ENCODE measurements at places on chromosomes 7 and 10. TPM values are rescaled to one million over a fixed set of nuclear protein-coding genes. Genes with fewer than 3 reads are reported as not detected.

The TMEM196 gene
- 0.12 TPM for total RNA-seq

The TPK1 gene
- total RNA-seq: 12.6 TPM

The PRLHR gene
- 0.12 TPM for total RNA-seq

The ARMC3 gene
- 39.2 TPM for total RNA-seq

The AGAP9 gene
- 29.8 TPM for total RNA-seq

The IFIT1B gene
- total RNA-seq: not detected

The KCND2 gene
- total RNA-seq: 6.1 TPM

GRCh38 chr7:85078181-85078580 is 108.7 kb downstream of the SEMA3D start:
- peaks cover 3% of the 10 kb centered on the region for H3K4me1 ChIP-seq
- no peak overlapping the region for H3K27ac ChIP-seq
- no peaks in the 10 kb centered on the region for H3K27me3 ChIP-seq
- H3K36me3 ChIP-seq: no peaks in the 10 kb centered on the region

- DNase-seq: no peak
- H3K36me3 ChIP-seq: no peaks in the 10 kb centered on the region
- H3K27me3 ChIP-seq: no peaks in the 10 kb centered on the region
- no peaks in the 10 kb centered on the region for H3K4me1 ChIP-seq
- H3K4me3 ChIP-seq: no peak overlapping the region
Measured at GRCh38 chr7:20738518-20739481, 47.9 kb downstream of the SP8 start.

GRCh38 chr7:94003446-94004023 is 620 bp downstream of the BET1 start:
- H3K36me3 ChIP-seq: no peaks in the 10 kb centered on the region
- peak overlapping the region; percentile 81 for H3K4me3 ChIP-seq
- H3K4me1 ChIP-seq: peaks cover 8% of the 10 kb centered on the region
- H3K27me3 ChIP-seq: no peaks in the 10 kb centered on the region
- no peak for DNase-seq

DNA sequence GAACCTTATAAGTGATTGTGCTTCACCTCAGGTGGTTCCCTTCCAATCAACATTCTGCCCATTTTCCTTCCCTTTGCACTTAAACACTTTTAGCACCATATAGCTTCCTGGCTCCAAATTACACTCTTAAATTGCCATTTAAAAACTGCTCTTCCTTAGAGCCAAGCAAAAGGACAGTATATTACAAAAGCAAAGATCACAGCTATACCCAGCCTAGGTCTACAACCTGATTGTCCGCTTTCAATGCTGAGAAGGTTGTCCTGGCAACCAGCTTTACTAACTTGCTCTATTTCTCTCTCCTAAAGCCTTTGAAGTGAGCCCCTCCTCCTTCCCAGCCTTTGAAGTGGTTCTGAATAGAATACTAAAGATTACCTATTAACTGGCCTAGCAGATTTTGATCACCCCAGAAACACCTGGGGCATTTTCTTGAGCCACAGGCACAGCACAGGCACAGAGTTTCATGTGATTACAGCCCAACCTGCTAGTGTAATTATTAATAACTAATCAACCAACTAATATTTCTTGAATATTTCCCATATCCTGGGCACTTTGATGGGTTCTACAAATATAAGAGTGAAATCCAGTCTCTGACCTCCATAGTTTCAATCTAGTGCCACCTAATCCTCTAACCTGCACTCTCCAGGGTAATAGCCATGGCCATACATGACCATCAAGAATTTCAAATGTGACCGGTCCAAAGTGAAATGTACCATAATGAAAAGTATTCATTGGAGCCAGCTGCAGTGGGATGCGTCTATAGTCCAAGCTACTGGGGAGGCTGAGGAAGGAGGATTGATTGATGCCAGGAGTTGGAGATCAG is 63.6 kb upstream of the TRIM24 start:
- no peak overlapping the region for H3K4me3 ChIP-seq
- H3K36me3 ChIP-seq: no peaks in the 10 kb centered on the region
- DNase-seq: no peak
- H3K27ac ChIP-seq: no peak overlapping the region
- no peaks in the 10 kb centered on the region for H3K4me1 ChIP-seq

DNA sequence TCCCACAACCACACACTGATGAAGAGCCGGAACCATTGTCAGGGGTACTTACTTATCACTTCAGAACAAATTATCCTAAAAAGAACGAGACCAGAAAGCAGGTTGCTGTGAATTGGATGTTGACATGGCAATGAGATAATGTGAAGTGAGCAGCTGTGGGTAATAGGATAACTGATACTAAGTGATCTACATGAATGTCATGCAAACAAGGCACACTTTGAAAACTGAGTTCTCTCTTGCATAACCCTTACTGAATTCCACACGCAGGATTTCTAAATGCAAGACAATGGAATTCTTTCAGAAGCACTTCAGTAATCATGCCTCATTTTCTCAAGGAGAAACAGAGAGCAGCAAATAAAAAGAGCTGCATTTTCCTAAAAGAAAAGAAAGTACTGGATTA is 242.5 kb upstream of the TMEM229A start:
- no peaks in the 10 kb centered on the region for H3K36me3 ChIP-seq
- no peaks in the 10 kb centered on the region for H3K4me1 ChIP-seq
- DNase-seq: no peak
- H3K4me3 ChIP-seq: no peak overlapping the region
- no peak overlapping the region for H3K27ac ChIP-seq

DNA sequence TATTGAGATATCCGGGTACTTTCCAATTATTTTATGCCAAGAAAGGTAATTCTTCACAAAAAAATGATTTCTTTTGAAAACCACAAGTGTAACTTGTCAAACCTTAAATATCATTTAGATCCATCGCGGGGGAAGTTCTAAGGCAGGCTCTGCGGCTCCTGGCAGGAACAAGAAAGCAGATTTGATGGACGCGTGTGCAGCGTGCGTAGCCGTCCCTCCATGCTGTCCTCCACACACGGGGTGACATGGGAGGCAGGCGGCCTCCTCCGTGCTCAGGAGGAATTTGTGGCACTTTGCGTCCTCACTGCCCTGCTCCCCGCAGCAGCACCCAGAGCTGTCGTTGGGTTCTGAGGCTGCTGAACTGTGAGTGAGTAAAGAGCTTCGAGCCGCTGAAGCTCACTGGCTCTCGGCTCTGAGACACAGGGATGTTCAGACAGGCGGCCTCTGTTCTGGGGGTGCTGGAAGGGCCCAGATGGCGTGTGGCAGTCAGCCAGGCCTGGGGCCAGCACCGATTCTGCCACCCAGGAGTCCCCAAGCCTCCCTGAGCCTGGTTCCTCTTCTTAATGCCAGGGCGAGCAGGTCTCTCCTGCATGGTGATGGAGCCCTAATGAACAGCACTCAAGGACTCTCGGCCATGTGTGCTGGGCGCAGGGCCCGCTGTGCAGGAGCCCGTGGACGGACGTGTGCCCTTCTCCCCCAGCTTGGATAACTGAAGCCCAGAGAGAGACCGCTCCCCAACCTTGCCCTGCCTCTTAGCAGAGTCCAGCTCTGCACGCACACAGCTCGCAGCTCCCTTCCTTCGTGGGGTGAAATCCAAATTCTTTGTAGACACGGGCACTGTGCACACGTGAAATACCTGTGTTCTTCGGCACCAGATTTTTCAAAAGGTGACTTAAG is 185.4 kb upstream of the SHH start:
- H3K36me3 ChIP-seq: no peaks in the 10 kb centered on the region
- no peak overlapping the region for H3K27ac ChIP-seq
- H3K4me1 ChIP-seq: no peaks in the 10 kb centered on the region
- H3K4me3 ChIP-seq: peak overlapping the region; percentile 10

DNA sequence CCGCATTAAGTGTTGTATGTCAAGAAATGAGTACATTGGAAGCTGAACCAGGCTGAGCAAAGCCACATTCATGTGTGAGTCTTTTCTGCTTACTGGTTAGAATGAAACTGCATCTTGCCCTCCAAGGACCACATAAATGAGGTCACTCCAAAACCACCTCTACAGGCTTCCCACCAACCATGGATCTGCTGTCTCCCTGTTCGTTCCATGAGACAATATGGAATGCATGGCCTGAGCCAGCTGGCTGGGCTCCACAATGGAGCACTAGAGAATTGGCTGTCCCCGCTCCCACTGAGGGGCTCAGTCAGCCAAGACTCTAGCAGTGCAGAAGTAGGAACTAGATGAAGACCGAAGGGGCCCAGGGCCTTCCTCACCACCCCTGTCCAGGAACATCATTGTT is 120.8 kb downstream of the TNS3 start:
- no peak overlapping the region for H3K27ac ChIP-seq
- H3K4me1 ChIP-seq: peaks cover 48% of the 10 kb centered on the region
- no peak overlapping the region for H3K4me3 ChIP-seq
- H3K27me3 ChIP-seq: no peaks in the 10 kb centered on the region
- no peaks in the 10 kb centered on the region for H3K36me3 ChIP-seq

- no peaks in the 10 kb centered on the region for H3K36me3 ChIP-seq
- H3K4me1 ChIP-seq: peaks cover 16% of the 10 kb centered on the region
- peak; percentile 71 for DNase-seq
- H3K4me3 ChIP-seq: peak overlapping the region; percentile 56
Measured at GRCh38 chr7:128167042-128167701, 73.9 kb upstream of the LEP start.

GRCh38 chr7:127847641-127848040 is 183.6 kb downstream of the LRRC4 start:
- no peak overlapping the region for H3K27ac ChIP-seq
- H3K4me1 ChIP-seq: peaks cover 17% of the 10 kb centered on the region
- no peak overlapping the region for H3K4me3 ChIP-seq
- H3K36me3 ChIP-seq: no peaks in the 10 kb centered on the region
- DNase-seq: no peak

DNA sequence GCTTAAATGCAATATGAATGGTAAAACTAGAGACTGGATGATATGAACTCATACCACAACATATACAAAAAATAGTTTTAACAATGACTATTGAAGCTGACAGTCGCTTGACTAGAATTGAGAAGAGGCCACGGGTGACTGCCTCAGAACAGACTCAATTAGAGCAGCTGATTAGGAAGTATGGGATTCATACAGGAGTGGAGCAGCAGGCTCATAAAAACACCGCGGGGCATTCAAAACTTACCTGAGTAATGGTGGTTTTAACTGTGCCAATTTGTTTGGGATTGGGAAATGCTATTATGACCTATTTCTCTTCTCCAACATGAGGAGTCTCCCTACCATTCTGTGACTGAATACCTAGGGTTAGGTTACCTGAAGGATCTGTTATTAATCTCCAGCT is 2.1 kb downstream of the CADPS2 start:
- H3K27me3 ChIP-seq: no peaks in the 10 kb centered on the region
- no peak overlapping the region for H3K27ac ChIP-seq
- peaks cover 9% of the 10 kb centered on the region for H3K4me1 ChIP-seq
- no peak overlapping the region for H3K4me3 ChIP-seq
- no peak for DNase-seq

GRCh38 chr10:43138757-43139241 is 554 bp downstream of the CSGALNACT2 start:
- DNase-seq: peak; percentile 41
- peak overlapping the region; percentile 98 for H3K4me3 ChIP-seq
- peaks cover 12% of the 10 kb centered on the region for H3K4me1 ChIP-seq
- no peaks in the 10 kb centered on the region for H3K36me3 ChIP-seq
- no peaks in the 10 kb centered on the region for H3K27me3 ChIP-seq

DNA sequence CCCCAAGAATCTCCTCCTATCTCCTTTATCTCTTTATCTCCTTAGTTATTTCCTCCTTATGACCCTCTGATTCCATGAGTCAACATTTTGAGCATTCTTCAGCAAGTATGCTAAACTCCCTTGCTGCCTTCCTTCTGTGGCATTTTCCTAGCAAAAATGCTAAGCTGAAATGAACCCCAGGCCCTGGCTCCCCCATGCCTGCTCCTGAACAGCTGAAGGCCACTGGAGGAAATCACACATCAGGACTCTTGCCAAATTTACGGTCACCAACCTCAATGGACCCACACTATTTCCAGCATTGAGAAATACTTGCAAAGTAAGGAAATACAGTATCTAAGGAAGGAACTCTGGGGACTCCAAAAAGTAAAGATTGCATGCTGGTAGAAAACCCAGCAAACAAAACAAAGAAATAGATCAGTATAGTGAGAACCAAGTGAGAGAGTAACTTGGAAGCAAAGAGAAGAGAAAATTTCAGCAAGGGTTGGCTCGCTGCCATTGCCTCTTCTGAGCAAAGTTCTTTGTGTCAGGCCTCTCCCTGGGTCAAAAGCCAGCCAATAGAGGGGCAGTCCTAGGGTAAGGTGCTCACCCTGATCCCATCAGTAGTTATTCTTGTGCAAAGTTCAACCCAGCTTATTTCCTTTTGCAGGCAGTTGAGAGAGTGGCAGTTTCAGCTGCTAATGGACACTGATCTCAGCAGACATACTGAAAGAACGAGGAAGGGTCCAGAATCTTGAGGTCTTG is 5.1 kb upstream of the PLEKHS1 start:
- no peaks in the 10 kb centered on the region for H3K4me1 ChIP-seq
- no peaks in the 10 kb centered on the region for H3K36me3 ChIP-seq
- no peak overlapping the region for H3K27ac ChIP-seq
- DNase-seq: no peak
- no peaks in the 10 kb centered on the region for H3K27me3 ChIP-seq

GRCh38 chr7:156039971-156040677 is 227.9 kb upstream of the SHH start:
- H3K27me3 ChIP-seq: no peaks in the 10 kb centered on the region
- H3K27ac ChIP-seq: no peak overlapping the region
- no peaks in the 10 kb centered on the region for H3K4me1 ChIP-seq

- H3K36me3 ChIP-seq: no peaks in the 10 kb centered on the region
- H3K27me3 ChIP-seq: no peaks in the 10 kb centered on the region
- H3K4me3 ChIP-seq: no peak overlapping the region
- H3K4me1 ChIP-seq: peaks cover 4% of the 10 kb centered on the region
Measured at GRCh38 chr7:2247141-2247995, 5.3 kb downstream of the NUDT1 start.

GRCh38 chr7:68955656-68956055 is 642.6 kb upstream of the AUTS2 start:
- no peaks in the 10 kb centered on the region for H3K27me3 ChIP-seq
- no peak overlapping the region for H3K4me3 ChIP-seq
- no peaks in the 10 kb centered on the region for H3K36me3 ChIP-seq
- DNase-seq: no peak

GRCh38 chr7:96211954-96212353 is 109.9 kb downstream of the SLC25A13 start:
- DNase-seq: no peak
- H3K27me3 ChIP-seq: no peaks in the 10 kb centered on the region
- H3K4me1 ChIP-seq: peaks cover 7% of the 10 kb centered on the region
- H3K36me3 ChIP-seq: no peaks in the 10 kb centered on the region
- no peak overlapping the region for H3K4me3 ChIP-seq
- no peak overlapping the region for H3K27ac ChIP-seq

GRCh38 chr7:128939861-128940410 is 2.2 kb downstream of the IRF5 start:
- H3K27me3 ChIP-seq: no peaks in the 10 kb centered on the region
- no peaks in the 10 kb centered on the region for H3K36me3 ChIP-seq
- H3K4me3 ChIP-seq: no peak overlapping the region
- DNase-seq: no peak
- peaks cover 4% of the 10 kb centered on the region for H3K4me1 ChIP-seq
- H3K27ac ChIP-seq: no peak overlapping the region

GRCh38 chr10:108392286-108392685 is 1227.8 kb upstream of the SORCS1 start:
- DNase-seq: no peak
- no peak overlapping the region for H3K4me3 ChIP-seq
- no peaks in the 10 kb centered on the region for H3K4me1 ChIP-seq
- no peaks in the 10 kb centered on the region for H3K27me3 ChIP-seq
- H3K27ac ChIP-seq: no peak overlapping the region

GRCh38 chr10:59830601-59831259 is 75.6 kb downstream of the CCDC6 start:
- H3K4me1 ChIP-seq: no peaks in the 10 kb centered on the region
- peak; percentile 71 for DNase-seq
- no peak overlapping the region for H3K4me3 ChIP-seq
- H3K27ac ChIP-seq: no peak overlapping the region
- no peaks in the 10 kb centered on the region for H3K36me3 ChIP-seq

Measured in testis (tissue), 5 donors.